ENCODE measurements at places on chromosomes 2 and 18. TPM values are rescaled to one million over a fixed set of nuclear protein-coding genes. Genes with fewer than 3 reads are reported as not detected.

DNA sequence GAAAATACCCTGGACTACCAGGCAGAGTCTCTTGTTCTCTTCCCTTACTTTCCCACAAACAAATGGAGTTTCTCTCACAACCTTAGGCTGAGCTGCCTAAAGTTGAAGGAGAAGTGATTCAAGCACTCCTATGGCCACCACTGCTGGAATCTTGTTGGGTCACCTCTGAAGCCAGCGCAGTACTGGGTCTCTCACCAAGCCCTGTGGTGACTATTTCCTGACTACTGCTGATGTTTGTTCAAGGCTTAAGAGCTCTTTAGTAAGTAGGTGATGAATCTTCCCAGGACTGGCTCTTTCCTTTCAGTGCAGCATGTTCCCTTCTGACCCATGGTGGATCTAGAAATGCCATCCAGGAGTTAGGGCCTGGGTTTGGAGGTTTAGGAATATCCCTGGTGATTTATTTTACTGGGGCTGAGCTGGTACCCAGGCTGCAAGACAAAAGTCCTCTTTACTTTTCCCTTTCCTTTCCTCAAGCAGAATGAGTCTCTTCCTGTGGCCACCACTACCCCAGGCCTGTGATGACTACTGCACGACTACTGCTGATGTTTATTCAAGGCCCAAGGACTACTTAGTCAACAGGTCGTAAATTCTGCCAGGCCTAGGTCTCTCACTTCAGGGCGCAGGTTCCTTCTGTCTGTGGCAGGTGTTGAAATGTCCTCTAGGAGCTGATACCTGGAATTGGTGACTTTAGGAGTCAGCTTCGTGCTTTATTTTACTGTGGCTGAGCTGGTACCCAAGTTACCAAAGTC lies 121.8 kb downstream of the SLC4A10 start:
- no peaks in the 10 kb centered on the region for H3K4me1 ChIP-seq
- H3K36me3 ChIP-seq = no peaks in the 10 kb centered on the region
- no peak overlapping the region for H3K4me3 ChIP-seq
- no peaks in the 10 kb centered on the region for H3K27me3 ChIP-seq
- H3K27ac ChIP-seq = no peak overlapping the region

DNA sequence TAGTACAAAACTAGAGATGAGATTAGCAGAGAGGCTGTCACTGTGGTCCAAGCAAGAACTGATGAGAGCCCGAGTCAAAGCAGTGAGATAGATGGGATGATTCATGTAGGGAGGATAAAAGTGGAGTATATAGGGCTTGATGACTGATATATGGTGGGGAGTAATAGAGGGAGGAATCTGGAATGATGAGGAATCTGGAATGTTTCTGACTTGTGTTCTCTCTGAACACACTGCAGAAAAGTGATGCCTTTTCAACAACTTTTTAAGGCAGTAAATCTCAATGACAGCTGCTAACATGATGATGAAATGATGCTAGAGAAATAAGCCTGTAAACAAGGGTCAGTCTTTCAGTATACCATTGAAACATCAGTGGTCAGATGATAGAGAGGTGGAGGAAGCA lies 143.5 kb upstream of the SP5 start:
- no peak overlapping the region for H3K4me3 ChIP-seq
- DNase-seq = no peak
- no peaks in the 10 kb centered on the region for H3K4me1 ChIP-seq

DNA sequence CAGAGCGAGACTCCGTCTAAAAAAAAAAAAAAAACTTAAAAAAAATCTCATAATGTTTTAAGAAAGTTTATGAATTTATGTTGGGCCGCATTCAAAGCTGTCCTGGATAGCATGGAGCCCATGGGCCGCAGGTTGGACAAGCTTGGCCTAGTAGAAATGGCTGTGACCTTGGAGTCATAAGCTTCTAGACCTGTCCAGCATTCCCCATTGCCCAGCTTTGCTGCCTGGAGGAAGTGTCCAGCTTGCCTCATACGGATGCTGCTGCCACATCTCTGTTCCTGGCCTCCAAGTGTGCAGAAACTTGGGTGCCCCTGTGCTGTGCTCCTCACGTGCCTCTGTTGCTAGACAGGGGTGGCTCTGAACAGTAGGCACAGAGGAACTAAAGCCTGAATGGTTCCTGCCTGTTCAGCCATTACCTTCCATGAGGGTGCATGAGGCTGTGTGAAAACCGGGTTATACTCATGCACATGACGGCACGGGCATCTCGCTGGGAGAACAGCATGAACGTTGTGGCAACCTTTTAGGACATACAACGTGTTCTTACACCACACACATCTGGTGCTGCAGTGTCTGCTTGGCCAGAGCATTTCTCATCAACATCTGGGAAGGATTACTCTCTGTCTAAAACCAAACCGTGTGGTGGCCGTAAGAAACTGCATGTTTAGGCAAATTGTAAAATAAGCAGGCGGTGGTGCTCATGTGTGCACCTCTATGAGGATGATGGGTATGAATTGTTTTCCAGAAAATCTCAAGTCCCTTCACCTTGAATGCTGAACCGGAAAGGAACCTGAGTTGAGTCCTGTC lies 38.2 kb downstream of the FHOD3 start:
- no peak overlapping the region for H3K27ac ChIP-seq
- no peak overlapping the region for H3K4me3 ChIP-seq
- no peaks in the 10 kb centered on the region for H3K27me3 ChIP-seq
- no peak for DNase-seq
- no peaks in the 10 kb centered on the region for H3K4me1 ChIP-seq

DNA sequence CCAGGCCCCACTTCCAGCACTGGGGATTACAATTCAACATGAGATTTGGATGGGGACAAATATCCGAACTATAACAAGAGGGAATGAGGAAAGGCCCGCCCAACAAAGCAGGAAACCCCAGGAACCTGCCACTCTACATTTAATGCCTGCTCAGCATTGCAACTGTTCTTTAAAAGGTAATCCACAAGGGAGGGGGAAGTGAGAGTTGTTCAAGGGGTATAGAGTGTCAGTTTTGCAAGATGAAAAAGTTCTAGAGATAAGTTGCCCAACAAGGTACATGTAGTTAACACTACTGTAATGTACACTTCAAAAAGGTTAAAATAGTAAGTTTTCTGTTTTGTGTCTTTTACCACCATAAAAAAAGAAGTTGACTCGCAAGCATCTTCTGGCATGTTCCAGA lies 137.6 kb downstream of the MBD2 start:
- no peak overlapping the region for H3K4me3 ChIP-seq
- DNase-seq = no peak
- no peaks in the 10 kb centered on the region for H3K4me1 ChIP-seq
- no peaks in the 10 kb centered on the region for H3K27me3 ChIP-seq
- H3K36me3 ChIP-seq = no peaks in the 10 kb centered on the region
- H3K27ac ChIP-seq = no peak overlapping the region

- DNase-seq = peak; percentile 18
- no peaks in the 10 kb centered on the region for H3K36me3 ChIP-seq
- no peaks in the 10 kb centered on the region for H3K4me1 ChIP-seq
- H3K4me3 ChIP-seq = no peak overlapping the region
Measured at GRCh38 chr2:99850084-99850710, 292.2 kb downstream of the AFF3 start.

Gene NEUROD1
- 33.6 TPM for polyA plus RNA-seq

DNA sequence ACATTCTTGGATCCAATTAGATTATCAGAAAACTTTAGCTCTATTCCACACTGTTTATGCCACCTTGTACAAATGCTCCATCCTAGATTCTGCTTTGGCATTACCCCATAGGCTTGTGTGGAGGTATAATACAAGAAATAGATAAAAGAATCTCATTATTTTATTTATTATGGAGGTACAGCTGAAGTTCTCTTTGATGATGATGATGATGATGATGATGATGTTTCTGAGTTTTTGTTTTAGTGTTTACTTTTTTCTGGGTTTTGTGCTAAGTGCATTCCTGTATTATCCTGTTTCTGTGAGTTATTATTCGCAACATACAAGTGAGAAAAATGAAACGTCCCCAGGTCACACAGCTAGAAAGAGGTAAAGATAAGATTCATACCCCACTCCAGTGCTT lies 43.4 kb downstream of the ANXA4 start:
- no peak for DNase-seq
- H3K36me3 ChIP-seq = peaks cover 6% of the 10 kb centered on the region
- H3K27ac ChIP-seq = no peak overlapping the region
- H3K27me3 ChIP-seq = no peaks in the 10 kb centered on the region

- H3K36me3 ChIP-seq = no peaks in the 10 kb centered on the region
- H3K27ac ChIP-seq = no peak overlapping the region
- no peak overlapping the region for H3K4me3 ChIP-seq
- H3K27me3 ChIP-seq = no peaks in the 10 kb centered on the region
- H3K4me1 ChIP-seq = no peaks in the 10 kb centered on the region
Measured at GRCh38 chr18:44508474-44508873, 172.2 kb upstream of the SETBP1 start.

DNA sequence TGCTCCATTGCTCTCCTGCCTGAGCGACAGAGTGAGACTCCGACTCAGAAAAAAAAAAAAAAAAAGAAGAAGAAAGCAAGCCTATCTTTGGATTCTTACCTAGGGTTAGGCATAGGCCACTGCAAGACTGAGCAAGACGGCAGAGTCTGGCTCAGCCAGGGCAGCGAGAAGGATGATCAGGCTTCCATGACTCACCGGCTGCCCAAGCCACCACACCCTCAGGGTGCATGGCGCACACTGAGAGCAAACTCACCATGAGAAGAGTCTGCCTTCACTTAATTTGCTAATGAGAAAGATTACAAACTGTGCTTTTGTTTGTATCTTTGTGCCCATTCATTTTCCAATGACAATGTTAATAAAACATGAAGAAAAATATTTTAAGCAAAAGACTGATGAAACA lies 8.2 kb downstream of the FAM110C start:
- peaks cover 63% of the 10 kb centered on the region for H3K4me1 ChIP-seq
- H3K27ac ChIP-seq = peak overlapping the region; percentile 52
- H3K4me3 ChIP-seq = no peak overlapping the region
- no peaks in the 10 kb centered on the region for H3K27me3 ChIP-seq
- peak; percentile 77 for DNase-seq
- H3K36me3 ChIP-seq = peaks cover 4% of the 10 kb centered on the region

DNA sequence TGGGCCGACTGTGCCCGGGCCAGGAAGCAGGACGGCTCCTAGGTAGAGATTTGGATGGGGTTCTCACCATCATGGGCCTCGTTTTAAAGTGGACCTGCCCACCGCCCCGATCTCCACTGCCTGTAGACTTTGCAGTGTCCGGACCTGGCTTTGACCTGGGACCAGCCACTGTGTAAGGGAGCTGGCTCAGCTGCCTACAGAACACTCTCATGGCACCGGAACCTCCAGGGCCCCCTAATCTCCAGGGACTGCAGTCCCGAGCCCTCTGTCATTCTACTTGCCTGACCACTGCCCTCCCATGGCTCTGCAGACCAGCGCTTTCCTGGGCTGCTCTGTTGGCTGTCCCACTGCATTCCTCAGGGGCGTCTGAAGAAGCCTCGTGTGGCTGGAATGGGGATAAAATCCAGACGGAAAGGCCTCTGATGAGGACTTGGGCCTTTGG lies 120.8 kb downstream of the GLI2 start:
- H3K27ac ChIP-seq = no peak overlapping the region
- no peak for DNase-seq
- no peaks in the 10 kb centered on the region for H3K27me3 ChIP-seq

Gene ST6GAL2
- 0.89 TPM for polyA plus RNA-seq

DNA sequence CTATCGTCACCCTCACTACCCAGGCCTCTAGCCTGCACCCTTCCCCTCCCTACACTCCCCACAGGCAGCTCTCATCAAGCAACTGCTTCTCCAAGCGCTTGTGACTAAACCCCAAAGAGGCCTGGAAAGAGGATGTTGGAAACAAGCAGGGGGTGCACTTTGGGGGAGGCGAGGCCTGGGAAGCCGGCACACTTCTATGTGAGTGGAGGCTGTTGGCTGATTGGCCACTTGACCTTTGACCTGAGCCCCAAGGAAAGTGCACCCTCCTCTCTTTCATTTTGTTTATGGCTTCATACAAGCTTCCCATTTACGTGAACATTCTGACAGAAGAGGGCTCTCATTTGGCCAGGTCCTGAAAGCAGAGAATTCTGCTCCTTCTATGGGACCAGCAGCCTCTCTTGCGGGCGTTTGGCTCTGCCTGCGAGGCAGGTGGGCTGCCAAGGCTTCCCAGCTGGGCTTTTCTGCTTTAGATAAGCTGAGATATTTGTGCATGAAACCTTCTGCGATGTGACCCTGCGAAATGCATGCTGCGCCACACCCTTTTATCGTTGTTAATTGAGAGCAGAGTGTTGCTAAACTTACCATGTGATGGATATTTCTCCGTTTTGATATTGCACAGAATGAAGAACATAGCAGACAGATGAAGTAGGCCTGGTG lies 134.8 kb upstream of the NCK2 start:
- peak; percentile 64 for DNase-seq
- H3K36me3 ChIP-seq = no peaks in the 10 kb centered on the region
- H3K4me3 ChIP-seq = no peak overlapping the region
- H3K4me1 ChIP-seq = peaks cover 54% of the 10 kb centered on the region

GRCh38 chr2:106827158-106827557 lies 58.8 kb downstream of the ST6GAL2 start:
- no peaks in the 10 kb centered on the region for H3K36me3 ChIP-seq
- no peaks in the 10 kb centered on the region for H3K27me3 ChIP-seq
- no peak for DNase-seq
- no peak overlapping the region for H3K4me3 ChIP-seq
- no peak overlapping the region for H3K27ac ChIP-seq
- H3K4me1 ChIP-seq = no peaks in the 10 kb centered on the region

Gene HS6ST1
- 18.5 TPM for polyA plus RNA-seq

DNA sequence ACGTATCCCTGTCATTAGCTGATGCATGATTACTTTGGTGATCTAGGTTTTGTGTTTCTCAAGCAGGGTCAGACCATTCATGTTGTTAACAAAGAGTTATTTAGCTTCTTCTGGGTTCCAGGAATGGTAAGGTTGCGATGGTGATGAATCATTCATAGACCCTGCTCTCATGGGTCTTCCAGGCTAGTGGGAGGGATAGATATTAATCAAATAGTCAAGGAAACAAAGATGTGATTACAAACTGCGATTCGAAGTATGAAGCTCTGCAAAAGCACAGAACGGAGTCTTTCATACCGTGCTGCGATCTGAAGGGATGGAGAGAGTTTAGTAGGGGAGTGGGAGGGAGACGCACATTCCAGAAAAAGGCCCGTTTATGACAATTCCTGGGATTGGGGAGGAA lies 42.1 kb downstream of the CAVIN2 start:
- no peaks in the 10 kb centered on the region for H3K4me1 ChIP-seq
- H3K27ac ChIP-seq = no peak overlapping the region
- H3K27me3 ChIP-seq = no peaks in the 10 kb centered on the region
- H3K36me3 ChIP-seq = no peaks in the 10 kb centered on the region
- no peak for DNase-seq

DNA sequence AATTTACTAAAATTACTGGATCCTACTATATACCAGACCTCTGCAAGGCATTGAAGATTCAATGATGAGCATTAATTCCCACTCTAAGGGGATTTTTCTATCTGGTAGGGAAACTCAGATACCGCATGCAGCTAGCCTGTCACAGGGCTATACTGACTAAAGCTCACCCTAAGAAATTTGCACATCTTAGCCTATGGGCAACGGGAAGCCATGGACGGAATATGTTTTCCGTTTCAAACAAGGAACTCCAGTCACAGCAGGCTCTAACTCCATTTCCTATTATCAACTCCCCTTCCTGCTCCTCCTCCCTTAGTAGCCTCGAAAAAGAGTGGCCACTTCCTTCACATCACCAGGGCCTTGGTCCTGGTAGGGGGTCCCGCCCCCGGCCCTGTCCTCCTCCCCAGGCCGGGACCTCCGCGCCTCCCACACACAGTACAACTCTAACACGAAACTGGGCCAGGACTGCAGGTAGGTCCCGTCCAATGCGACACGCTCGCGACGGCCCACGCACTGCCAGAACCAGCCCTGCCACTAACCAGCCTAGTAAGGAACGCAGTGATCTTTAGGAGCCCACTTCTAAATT lies 659 bp upstream of the COX5B start:
- DNase-seq = no peak
- H3K27ac ChIP-seq = peak overlapping the region; percentile 85
- H3K4me1 ChIP-seq = peaks cover 10% of the 10 kb centered on the region
- no peaks in the 10 kb centered on the region for H3K27me3 ChIP-seq

Gene HOXD9
- polyA plus RNA-seq = 1.9 TPM
